ENCODE measurements at places on chromosomes 7 and 10.

- no peak for DNase-seq
These were observed 133.2 kb upstream of the MDFIC start for GRCh38 chr7:114788706-114789105.

- DNase-seq: no peak
These were observed at the start of gene BBIP1 for GRCh38 chr10:110918643-110919348. BBIP1 (minus strand) TSS chr10:110919180; CDS start chr10:110918157, 1,023 bp downstream.

DNA sequence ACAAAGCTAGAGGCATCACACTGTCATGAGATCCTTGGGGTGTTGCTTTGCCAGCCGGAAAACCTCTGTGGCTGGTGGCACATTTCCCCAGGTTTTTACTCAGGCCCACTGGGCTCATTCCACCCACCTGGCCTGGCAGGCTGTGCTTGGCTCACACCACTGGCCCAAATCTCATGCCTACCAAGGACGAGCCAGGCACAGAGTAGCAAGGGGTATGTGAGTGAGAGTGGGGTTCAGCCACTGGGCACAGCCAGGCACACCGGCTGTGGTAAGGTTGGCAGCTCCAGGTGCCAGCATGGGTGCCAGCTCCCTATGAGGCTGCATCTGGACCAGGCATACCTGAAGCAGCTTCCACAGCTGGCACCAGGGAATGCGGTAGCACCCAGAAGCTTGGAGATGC, 21.4 kb downstream of the STEAP1 start:
- no peak for DNase-seq

DNA sequence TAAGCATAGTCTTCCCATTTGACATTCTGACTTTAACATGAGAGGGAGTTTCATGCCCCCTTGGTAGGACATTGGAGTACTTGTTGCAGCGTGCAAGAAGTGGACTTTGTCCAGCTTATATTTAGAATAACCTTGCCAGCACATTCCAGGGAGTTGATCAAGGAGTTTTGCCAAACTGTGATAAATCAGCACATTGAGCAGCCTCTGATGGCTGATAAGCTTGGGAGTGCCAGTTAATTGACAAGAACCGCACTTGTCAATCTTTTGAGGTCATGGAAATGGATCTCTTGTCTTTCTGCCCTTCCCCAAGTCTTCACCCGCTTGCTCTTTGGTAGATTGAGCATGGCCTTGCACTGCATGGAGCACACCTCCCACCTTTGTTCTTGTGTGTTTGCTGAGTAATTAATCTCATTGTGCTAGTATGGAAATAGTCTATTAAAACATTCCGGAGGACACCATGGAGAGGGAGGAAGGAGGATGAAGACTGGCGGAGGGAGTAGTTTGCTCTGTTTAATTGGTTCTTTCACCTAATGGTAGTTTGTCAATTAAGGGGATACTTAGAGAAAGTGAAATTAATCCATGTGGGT, 668.5 kb upstream of the GALNT17 start:
- DNase-seq: no peak

DNA sequence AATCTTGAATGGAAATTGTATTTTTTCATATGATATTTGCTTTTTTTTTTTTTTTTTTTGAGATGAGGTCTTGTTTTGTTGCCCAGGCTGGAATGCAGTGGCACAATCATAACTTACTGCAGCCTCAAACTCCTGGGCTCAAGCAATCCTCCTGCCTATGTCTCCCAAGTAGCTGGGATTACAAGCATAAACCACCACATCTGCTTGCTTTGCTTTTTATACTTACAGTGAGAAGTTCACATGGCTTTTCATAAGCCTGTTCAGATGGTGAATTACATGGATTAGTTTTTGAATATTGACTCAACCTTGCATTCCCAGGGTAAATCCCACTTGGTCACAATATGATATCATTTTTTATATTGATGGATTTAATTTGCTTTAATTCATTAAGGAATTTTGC, 22.0 kb downstream of the LRRD1 start:
- DNase-seq: no peak

DNA sequence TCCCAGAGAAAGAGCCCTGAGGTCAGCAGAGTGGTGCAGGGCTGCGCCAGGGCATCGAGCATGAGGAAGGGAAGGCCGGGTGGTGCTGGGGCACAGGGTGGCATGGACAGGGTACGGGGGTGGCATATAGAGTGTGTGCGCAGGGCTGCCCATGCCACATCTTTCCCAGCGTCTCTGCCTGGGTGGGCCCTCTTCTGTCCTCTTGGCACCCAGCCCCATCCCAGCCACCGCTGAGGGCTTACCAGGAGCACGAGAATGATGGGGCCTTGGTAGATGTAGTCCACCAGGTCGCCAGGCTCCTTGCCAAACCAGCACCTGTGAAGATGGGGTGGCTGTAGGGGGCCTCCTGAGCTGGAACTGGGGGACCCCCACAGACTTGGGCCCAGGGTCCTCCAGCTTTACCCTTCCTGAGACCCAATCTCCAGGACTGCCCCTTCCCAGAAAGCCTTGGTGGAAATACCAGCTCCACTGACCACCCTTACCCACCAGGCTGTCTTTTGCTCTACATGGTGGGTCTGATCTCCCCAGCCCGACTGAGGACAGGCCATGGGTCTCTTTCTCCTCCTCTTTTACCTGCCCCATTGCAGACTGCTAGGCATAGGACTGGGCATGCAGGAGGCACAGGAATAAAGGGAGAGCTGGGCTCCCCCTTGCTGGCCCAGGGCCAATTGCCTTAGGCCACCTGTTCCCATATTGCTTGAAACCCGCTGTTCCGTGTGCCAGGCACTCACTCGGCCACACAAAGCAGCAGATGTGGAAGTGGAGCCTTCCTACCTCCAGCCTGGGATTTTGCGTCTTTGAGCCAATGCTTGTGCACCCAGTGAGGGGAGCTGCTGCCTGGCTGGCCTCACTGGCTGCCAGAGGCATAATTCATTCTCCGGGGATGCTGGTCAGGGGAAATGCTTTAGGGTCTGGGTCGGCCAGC, 21.7 kb downstream of the CRHR2 start:
- DNase-seq: no peak

- peak; percentile 48 for DNase-seq
These were observed 28.9 kb downstream of the MAT1A start for GRCh38 chr10:80260295-80261243.
